ENCODE measurements at places on chromosomes 6 and 20. TPM values are rescaled to one million over a fixed set of nuclear protein-coding genes. Genes with fewer than 3 reads are reported as not detected.

DNA sequence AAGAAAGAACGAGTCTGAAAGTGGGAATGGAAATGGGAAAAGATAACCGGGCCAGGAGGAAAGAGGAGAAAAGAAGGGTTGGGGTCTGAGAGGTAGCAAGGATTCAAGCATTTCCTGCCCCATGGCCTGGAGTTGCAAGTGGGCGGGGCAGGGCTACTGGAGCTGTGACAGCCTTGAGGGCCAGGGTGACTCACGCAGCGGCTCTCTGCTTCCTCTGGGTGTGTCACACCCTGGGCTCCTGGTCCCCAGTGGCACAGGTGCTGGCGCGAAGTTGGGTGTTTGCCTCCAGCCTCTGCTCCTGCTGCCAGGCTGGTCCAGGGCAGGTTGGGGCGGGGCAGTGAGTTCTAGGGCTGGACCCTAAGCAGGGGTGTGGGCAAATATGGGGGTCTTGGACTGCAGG lies 3.3 kb upstream of the ULBP3 start:
- peak; percentile 62 for DNase-seq

DNA sequence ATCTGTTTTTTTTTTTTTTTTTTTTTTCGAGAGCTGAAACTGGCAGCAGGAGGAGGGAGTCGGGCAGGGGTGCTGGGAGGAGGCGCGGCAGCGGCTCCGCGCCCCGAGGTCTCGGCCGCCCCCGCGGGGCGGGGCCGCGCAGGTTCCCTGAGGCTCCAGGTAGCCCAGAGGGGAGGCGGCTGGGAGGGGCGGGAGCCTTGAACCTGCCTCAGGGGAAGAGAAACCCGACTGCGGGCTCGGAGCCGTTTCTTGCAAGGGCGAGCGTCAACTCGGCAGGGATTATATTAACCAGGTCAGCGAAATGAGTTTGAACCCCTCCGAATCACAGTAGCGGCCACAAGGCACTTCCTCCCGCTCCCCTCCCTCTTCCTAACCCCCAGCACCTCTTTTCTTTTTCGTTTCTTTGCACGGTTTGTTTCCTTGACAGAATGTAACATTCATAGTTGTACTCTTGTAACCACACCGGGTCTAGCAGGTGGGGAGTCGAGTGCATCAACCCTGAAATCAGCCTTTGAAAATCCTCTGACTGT lies 2.0 kb downstream of the MYB start:
- DNase-seq = peak; percentile 81

DNA sequence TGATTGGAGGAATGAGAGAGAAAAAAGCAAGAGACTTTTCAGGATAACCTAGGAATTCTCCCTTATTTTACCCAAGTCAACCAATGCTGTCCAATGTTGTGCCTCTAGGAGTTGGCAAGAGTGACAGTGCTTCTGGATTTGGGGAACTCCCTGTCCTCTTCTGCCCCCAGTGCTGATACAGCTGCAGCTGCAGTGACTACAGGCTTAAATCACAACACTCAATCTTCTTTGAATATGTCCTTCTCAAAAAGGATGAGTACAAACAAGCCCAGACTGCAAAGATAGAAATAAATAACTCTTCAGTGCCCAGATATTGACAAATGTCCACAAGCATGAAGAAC lies 141.0 kb upstream of the COL21A1 start:
- DNase-seq = no peak

GRCh38 chr20:19812056-19812455 lies 54.0 kb downstream of the RIN2 start:
- no peak for DNase-seq

GRCh38 chr6:136012943-136013342 lies 161.4 kb downstream of the PDE7B start:
- DNase-seq = no peak

GRCh38 chr6:4413073-4413472 lies 277.7 kb upstream of the ECI2 start:
- no peak for DNase-seq

DNA sequence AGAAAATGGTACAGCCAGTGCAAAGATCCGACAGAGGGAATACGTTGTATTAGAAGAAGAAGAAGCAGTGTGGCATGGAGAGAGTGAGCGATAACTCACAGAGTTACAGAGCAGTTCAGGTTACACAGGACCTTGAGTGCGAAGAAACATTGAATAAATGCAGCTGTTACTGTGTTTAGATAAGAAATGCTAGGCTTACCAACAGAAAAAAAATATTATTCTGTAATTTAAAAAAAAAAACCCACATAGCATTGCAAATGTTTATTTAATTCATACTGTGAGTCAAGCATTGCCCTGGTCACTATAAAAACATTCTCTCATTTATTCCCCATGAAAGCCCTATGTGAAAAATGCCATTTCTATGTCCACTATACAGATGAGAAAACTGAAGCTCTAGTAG lies 373.4 kb upstream of the EPHA7 start:
- DNase-seq = no peak

- DNase-seq = no peak
These were observed 4.7 kb upstream of the SLC17A4 start for GRCh38 chr6:25749837-25750236.

- no peak for DNase-seq
These were observed 58.9 kb upstream of the CDH4 start for GRCh38 chr20:61193164-61193563.

DNA sequence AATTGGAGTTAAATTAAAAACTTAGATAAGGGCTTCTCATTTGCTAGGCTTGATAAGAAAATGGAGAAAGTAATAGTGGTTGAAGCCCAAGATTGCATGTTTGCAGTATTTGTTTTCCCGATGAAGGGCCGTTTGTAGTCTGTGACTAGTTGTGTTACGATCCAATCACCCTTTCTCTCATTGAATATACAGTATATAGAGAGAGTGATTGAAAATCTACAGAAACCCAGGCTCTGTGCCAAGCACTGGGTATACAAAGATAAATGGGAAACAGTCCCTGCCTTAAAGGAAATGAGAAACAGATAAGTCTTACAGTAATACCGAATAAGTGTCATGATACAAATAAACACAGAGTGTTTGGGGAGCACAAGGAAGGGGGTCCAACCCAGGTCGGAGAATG lies 55.2 kb upstream of the CDKAL1 start:
- no peak for DNase-seq

DNA sequence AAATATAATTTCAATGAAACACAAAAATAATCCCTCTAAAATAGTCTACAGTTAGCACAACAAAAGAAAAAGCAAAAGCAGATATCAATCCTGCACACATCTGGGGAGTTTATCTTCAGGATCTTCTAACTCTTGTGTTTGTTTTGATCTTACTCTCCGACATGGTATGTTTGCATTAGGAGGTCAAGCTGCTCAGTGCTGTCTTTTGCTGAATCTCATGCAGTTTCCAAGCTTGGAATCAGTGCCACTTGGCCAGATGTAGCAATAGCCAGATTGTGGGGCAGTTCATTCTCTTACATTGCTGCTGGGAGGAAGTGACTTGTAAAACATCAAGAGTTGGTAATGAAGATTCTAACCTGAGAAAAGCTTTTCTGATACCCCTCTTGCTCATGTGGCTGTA lies 29.5 kb downstream of the RIOK1 start:
- no peak for DNase-seq

The ZBTB9 gene
- 7.3 TPM for total RNA-seq

The TREML1 gene
- not detected for total RNA-seq

The ADGRB3 gene
- not detected for total RNA-seq

The IYD gene
- not detected for total RNA-seq

The TDP2 gene
- 44.0 TPM for total RNA-seq

The NTSR1 gene
- 0.21 TPM for total RNA-seq
